ENCODE measurements at places on chromosomes 5 and 9. TPM values are rescaled to one million over a fixed set of nuclear protein-coding genes. Genes with fewer than 3 reads are reported as not detected.

DNA sequence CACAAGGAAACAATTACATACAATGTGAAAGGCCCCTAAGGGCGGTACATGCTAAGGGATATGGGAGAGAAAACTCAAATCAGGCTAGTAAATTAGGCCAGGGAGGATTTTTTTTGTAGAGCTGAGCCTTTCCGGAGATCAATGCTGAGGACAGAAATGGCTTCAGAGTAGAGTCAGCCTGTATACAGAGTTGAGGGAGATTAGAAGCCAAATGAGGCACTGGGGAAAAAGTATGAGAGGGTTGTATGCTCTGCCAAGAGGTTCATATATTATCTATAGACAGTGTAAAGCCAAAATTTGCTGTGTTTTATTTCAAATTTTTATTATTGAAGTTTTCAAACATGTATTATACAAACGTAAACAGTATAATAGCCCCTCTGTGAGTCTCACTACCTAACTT lies 103.1 kb downstream of the BNC2 start:
- DNase-seq, result no peak

DNA sequence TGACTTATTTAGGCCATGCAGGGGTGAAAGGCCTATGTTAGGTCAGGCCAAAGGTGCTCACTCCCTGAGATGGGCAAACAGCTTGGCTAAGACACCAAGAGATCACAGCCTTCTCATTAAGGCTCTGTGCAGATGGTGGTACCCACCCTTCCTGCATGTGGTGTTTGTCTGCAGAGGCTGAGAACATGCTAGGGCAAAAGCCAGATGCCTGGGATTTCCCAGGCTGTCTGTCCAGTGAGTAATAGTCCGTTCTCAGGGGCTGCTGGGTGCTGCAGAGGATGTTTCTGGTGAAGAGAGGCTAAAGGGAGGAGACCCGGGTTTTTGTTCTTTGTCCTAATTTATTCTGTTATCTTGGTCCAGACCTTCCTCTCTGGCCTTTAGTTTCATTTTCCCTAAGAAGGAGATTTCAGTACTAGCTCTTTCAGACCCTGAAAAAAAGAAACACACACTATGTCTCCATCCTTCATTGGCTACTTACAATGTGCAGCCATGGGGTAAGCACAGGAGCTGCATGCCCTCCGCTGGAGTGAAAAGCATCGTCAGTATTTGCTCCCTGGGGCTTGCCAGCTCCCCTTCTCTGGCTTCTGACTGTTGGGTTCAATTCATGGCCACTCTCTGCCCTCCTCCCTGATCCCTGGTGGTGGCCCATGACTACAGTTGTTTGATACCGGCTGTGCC lies 23.4 kb upstream of the GLRA1 start:
- DNase-seq, result no peak

DNA sequence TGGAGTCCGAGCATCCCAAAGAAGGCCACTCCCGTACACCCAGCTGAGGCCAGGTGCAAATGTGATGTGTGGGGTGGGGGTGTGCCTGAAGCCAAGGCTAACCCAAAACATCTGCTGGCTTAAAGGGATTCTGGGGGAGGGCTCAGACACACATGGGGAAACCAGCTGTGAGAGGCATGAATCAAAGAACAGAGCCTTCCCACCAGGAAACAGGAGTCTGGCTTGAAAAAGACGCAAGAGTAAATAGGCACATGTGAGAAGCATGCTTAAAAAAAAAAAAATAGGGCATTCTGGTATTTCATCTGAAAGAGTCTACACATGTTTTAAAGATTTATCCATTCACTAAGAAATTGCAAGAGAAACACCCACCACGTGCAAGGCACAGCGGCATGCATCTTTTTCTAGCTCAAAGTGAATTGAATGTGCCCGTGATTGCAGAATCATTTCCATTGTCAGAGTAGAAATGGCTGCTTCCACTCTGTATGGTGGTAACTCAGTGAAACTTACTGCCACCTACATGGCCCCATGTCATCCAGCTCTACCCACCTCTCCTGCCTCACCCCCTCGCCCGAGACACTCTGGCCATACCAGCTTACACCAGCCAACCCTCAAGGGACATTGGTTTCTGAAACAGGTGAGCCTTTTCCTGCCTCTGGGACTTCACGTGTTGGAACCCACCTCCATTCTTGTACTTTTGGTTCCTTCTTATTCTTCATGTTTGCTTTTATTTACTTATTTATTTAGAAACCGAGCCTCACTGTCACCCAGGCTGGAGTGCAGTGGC lies 71.5 kb downstream of the SEMA5A start:
- DNase-seq, result no peak

The PCDHA1 gene
- 0.12 TPM for total RNA-seq
